HT1080 (cell line): ENCODE measurements at places on chromosomes 2 and 18. TPM values are rescaled to one million over a fixed set of nuclear protein-coding genes. Genes with fewer than 3 reads are reported as not detected.

- no peak for DNase-seq
These were observed 139.4 kb upstream of the HDAC4 start for GRCh38 chr2:239540174-239540573.

- no peak for DNase-seq
These were observed 104.6 kb downstream of the LDLRAD4 start for GRCh38 chr18:13323186-13323585.

DNA sequence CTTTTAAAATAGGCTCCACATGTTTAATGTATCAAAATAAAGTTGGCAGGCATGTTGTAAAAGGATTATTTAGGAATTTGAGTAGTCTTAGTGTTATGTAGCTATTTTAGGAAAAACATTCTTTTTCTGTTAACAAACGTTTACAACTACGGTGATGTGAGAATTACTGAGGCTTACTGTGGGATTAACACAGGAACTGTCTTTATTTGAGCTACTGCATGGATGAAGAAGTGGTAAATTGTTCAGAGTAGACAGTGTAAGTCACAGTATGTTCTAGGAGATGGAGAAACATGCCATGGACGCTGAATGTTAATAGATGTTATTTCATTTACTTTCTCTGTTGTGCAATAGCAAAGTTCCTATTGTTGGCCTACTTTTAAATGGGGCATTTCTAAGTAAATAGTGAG lies 1.6 kb downstream of the PPM1B start:
- DNase-seq, result no peak

- DNase-seq, result no peak
These were observed 11.2 kb upstream of the NEMP2 start for GRCh38 chr2:190545555-190546385.

- no peak for DNase-seq
These were observed 938.9 kb downstream of the CPS1 start for GRCh38 chr2:211495339-211495738.

DNA sequence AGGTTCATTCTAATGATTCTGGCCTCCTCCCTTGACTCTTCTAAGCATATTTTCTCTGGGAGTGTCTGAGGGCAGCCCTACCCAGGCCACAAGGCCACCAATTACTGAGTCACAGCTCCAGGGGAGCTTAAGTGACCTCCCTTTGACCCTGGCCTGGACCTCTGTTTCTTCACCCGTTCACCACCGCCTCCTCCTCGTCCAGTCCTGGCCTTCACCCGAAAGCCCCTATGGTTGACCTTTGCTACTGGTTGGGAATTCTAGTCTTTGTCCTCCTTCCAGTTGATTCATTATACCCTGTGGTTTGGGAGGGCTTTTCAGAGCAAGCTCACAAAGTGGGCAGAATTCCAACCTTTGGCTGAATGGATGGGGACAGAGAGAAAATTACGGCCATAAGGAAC lies 72.6 kb downstream of the NRP2 start:
- DNase-seq, result peak; percentile 50

DNA sequence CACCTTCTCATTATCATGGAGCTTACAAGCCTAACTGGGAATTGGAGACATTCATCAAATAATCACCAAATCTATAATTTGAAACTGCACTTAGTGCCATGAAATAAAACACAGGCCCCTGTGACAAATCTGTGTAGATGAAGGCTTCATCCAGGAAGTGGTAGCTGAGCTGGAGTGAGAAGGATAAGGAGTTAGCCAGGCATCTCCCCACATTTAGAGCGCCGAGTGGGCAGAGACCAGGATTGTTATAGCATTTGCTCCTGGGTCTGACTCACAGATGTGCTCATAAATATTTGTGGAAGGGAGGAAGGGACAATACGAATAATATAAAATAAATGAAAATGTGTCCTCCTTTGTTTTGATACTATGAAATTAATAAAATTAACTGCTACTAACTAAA lies 2.5 kb upstream of the MAT2A start:
- peak; percentile 63 for DNase-seq

DNA sequence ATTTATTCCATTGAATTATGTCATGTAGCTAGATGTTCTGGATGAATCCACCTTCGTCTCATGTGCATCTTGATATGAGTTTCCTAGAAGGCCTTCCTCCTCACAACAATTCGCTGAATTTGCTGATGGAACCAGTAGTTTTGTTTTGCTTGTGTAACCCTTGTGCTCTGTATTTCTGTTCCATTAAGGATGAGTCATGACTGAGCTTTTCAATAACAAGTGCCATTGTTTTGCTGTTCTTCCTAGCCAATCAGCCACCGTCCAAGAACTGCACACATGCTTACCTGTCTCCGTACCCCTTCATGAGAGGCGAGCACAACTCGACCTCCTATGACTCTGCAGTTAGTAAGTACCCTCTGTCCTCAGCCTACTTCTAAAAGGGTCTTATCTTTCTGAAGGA lies 2.3 kb downstream of the TMEM182 start:
- DNase-seq, result no peak

DNA sequence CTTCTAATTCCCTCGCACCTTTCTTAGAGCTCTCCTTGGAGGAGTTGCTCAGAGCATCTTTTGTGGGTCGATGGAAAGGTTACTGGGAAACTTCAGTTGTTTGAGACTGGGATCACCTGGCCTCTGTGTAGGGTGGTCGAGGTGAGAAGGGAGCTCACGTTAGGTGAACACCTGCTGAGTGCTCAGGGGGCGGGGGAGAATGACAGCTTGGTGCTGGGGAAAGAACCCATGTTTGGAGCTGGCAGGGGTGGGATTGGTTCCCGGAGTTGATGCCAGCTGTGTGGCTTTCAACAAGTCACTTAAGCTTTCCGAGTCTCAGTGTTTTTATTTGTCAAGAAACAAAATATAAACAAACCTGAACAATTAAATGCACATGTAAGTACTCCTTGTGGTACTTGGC lies 122.3 kb downstream of the GLI2 start:
- no peak for DNase-seq

DNA sequence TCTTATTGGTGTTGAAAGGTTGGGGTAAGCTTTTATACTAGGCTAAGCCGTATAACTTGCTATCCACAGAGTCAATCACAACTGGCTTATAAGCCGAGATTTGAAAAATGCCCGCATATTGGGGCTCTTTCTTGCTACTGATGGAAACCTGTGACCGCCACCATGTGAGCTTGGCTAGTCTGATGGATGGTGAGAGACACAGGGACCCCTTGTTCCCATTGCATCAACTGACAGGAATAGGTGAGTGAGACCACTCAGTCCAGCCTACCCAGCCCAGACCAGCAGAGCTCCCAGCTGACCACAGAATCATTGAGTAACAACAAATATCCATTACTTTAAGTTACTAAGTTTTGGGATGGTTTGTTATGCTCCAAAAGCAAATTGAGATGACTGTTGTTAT lies 676.4 kb upstream of the HS6ST1 start:
- DNase-seq, result no peak

DNA sequence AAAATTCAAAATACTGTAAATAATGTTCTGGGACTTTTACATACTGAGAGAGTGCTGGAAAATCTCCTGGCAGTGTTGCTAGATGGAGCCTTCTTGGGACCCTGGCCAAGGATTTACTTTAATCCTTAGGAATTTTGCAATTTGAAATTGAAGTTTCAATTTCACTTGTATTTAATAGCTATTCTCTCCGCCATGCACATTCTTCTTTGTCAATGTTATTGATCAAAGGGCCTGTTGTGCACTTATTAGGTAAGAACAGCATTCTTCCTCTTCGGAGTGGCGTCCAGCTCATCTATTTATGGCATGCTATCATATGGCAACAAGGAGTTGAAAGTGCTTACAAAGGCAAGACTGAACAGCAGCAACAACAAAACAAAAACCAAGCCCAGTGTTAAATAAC lies 40.1 kb upstream of the SOS1 start:
- DNase-seq, result no peak

- no peak for DNase-seq
These were observed 42.1 kb downstream of the BOD1L2 start for GRCh38 chr18:57188851-57189557.

GRCh38 chr2:12588986-12589385 lies 127.8 kb upstream of the TRIB2 start:
- DNase-seq, result no peak

- peak; percentile 70 for DNase-seq
These were observed 155.1 kb upstream of the RASGRP3 start for GRCh38 chr2:33321236-33321771.

DNA sequence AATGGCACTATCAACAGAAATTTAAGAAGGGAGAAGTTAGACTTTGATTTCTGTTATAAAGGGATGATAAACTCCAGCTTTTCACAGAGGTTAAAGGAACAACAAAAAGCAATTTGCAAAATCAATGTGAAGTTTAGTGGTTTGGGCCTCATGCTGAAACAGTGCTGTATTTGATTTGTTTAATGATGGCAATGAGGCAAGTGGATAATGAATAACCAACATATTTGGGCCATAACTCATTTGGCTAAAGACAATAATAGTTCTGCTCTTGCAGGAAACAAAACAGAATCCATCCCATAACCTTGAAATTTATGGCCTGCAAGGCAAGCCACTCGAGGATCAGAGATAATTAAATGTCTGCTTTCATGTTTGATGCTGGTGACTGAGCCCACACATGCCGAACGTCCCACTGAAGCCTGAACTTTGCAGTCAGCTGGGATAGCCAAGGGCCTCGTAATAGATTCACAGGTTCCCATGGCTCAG lies 56.5 kb downstream of the TPGS2 start:
- DNase-seq, result no peak

GRCh38 chr2:173997269-173997668 lies 32.1 kb upstream of the SP3 start:
- no peak for DNase-seq

UCN gene
- 9.3 and 12.6 TPM in 2 replicates for total RNA-seq

ANO7 gene
- total RNA-seq, result 0.53 and 2.4 TPM in 2 replicates

LRATD1 gene
- 8.2 and 11.1 TPM in 2 replicates for total RNA-seq

POTEI gene
- 0.31 and 0.33 TPM in 2 replicates for total RNA-seq

CYBRD1 gene
- total RNA-seq, result 28.2 and 28.4 TPM in 2 replicates

REG3A gene
- total RNA-seq, result not detected in 2 replicates

IL1RL1 gene
- total RNA-seq, result not detected in 2 replicates

ASXL3 gene
- 0.13 TPM in 1 of 2 replicates, not detected in the other for total RNA-seq
